ENCODE measurements at places on chromosomes 1 and 21.

DNA sequence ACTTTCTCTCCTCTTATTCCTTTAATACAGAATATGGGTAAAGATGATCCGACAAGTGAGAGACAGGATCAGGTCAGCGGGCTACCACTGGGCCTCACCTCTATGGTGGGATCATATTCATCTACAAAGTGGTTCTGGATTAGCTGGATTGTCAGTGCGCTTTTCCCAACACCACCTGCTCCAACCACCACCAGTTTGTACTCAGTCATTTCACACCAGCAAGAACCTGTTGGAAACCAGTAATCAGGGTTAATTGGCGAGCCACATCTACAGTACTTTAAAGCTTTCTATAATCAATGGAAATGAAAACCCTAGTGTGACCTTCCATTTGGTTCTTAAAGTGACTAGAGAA is 643 bp downstream of the NRAS start:
- no peak for DNase-seq

DNA sequence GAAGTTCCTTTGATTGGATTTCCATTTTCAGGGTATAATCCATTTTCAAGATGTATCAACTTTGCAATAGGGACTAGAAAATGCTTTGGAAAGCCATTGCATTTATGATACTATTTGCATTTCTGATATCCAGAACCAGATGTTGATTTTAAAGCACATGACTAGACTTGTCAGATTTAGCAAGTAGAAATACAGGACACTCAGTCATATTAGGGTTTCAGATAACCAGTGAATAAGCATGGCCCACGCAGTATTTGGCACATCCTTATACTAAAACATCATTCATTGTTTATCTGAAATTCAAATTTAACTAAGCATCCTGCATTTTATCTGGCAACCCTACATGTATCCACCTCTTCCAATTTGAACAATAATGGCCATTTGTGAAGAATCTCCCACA is 113.3 kb upstream of the DPT start:
- no peak for DNase-seq

DNA sequence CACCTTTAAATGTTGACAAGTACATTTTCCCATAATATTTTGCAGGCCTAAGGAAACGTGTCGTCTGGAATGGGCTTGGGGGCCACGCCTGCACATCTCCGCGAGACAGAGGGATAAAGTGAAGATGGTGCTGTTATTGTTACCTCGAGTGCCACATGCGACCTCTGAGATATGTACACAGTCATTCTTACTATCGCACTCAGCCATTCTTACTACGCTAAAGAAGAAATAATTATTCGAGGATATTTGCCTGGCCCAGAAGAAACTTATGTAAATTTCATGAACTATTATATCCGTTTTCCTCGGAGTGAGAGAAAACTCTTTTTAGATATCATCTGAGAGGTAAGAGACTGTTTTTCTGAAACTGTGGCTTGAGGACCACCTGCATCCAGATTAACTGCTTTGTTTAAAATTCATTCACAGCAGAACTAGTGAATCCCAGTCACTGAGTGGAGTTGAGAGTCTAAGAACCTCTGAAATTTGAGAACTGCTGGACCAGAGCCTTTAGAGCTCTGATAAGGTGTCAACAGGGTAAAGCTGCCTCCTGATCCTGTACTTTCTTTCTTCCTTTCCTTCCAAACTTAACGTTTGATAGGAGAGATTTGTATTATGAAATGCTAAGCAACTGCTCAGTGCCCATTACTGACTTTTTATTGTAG is 811 bp downstream of the EXO1 start:
- DNase-seq = no peak

DNA sequence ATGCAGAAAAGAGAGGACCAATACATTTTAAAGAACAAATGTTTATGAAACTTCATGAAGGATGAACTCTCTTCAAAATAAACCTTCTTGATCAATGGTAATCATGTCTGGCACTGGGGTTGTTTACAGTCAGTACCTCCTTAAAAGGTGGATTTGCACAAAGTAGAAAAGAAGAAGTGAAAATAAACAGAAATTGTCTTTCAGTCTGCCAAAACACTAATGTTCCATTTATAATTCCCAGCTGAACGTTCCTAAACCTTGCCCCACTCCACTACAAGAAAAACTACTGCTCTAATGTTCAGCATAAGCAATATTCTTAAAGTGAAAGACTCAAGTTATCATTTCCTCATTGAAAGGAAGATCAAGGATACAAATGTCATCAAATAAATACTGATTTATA is 86.2 kb downstream of the EIF4G3 start:
- DNase-seq = no peak

- no peak for DNase-seq
Observed at GRCh38 chr21:40208206-40208947, 341.1 kb downstream of the PCP4 start.

DNA sequence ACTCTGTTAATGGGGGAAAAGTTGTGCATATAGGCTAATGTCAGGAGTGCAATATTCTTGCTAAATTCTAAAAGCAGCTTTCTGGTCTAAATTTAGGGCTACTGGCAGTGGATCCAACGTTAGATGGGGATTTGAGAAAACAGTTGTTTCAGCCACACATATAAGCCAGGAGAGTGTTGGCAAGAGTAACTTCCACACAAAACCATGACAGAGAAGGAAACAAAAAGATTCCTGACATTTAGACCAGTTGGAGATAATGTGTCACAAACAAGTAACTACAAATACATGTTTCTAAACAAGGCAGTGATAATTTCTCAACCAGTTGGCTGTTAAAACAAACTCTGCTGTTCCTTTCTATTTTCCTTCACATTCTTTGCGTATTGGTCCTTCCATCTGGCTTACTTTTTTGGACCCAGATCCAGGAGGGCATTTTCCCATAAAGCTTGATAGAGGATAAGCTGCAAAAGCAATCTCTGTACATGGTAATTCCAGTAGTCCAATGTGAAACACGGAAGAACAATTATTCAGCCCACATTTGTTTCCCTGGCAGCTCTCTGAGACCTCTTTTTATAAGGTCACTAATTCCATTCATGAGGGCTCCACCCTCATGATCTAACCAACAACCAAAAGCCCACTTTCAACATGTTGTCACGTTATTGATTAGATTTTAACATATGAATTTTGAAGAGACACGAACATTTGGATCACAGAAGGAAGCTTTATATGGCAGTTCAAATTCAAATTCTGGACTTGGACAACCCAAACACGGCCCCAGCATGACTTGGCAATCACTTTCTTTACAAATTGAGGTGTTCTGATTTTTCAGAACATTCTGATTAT is 1888.6 kb downstream of the MRPL39 start:
- DNase-seq = no peak

GRCh38 chr1:54442185-54442584 is 36.0 kb upstream of the SSBP3 start:
- no peak for DNase-seq

DNA sequence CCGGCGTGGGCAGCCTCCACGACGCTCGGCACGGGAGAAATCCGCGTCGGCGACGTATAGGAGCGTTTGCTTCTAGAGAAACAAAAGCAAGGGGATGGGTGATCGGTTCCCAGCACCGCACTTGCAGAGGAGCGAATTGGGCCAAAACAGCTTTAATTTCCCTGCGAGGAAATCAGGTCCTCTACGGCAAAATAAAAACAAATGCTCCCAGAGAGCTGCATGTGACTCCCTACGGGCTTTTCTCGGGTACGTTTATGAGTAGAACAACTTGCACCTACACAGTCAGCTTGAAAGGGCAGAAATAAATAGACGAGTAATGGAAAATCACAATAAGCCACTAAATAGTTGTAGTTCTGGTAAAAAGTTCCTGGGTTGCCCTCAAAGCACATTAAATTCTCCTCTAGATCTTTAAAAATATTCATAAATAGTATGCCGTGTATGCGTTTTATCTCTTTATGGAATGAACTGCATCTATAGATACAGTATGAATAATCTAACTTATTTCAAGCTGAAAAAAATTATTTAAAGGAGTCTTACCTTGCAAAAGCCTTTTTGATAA is 1.2 kb downstream of the NHLH2 start:
- no peak for DNase-seq

- DNase-seq = no peak
Observed at GRCh38 chr1:112063781-112064728, 74.6 kb upstream of the KCND3 start.

DNA sequence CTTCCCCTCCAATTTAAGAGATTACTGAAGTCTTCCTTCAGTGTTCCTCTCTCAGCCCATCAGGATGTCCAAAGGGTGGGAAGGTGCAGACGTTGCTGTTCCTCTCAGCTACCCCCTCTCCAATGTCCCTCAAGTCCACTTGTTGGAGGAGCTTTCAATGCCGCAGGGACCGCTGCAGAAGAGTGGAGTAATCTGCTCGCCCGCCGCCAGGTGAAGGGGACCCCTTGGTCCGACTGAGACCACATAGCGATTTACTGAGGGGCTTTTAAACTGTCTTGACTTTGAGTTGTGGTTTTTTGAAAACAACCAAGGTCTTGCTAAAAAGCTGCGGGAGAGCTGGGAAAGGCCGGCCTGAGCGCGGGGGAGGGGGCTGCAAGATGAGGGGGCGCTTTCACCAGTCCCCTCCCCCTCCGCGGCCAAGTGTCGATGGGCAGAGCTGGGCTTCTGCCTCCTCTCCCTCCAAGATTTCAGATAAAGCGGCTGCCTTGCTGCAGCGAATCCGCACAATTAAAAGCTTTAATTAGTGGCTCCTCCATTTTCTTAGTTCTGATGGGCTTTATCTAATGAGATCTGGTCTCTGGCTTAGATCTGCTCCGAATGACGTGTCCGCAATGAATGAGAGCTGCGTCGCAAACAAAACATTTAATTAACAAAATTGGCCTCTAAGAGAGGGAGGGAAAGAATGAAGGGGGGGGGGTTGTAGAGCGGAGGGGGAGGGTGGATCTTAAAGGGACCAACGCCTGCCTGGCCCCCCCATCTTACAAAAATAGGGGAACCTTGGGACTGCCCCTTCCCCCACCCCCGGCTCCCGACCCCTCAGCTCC is 5.9 kb downstream of the LMO4 start:
- no peak for DNase-seq

DNA sequence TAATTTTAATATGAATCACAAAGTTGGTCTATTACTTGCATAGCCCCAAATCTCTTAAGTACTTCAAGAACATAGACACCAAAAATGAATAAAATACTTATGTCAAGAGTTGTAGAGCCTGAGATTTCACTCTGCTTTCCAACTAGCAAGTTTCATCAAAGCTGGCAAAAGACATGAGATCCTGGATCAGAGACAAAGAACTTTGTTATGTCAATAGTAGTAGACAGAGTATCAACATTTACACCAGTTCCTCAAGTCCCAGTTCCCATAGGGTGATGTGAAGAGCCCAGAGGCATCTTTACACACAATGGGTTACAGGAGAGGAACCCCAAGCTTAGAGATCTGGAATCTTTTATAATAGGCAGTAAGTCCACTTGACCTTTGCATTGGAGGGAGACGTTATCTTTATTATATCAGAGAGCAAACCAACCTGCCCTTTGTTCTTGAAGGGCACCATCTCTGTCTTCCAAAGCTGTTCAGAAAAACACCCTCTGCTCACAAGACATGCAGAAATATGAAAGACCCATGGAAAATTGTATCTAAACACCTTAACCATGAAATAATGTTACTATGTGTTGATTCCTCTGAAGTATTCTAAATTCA is 174.4 kb upstream of the GALNT2 start:
- no peak for DNase-seq

DNA sequence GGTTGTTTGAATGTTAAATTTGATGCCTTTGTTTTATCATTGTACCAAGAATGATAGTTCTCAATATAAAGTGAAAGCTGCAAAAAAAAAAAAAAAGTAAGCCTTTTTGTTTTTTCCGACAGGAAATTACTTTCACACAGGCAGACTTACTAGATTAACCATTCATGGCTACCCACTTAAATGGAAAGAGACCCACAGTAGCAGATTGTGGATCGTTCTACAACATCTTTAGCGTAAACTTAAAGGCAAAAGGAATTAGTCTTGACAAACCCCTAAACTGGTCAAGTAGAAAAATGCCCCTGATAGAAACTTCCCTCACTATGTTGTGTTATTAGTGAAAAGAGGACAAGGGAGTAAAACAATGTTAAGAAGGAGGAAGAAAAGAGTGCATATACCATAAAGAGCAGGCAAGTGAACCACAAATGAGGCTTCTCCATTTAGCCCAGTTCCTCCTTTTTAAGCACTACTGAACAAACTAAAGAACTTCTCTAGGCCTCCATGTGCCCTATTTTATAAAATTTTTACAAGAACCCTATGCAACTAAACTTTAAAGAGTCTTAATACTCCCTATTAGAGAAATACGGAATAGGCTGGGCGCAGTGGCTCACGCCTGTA is 1560.3 kb downstream of the MRPL39 start:
- DNase-seq = no peak

DNA sequence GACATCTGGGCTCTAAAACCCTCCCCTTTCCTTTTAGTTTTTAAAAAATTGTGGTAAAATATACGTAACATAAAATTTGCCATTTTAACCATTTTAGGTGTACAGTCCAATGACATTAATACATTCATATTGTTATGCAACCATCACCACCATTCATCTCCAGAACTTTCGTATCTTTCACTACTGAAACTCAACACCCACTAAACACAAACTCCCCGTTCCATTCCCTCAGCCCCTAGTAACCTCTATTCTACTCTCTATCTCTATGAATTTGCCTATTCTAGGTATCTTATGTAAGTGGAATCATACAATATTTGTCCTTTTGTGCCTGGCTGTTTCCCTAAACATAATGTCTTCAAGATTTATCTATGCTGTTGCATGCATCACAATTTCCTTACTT is 19.4 kb upstream of the TTC4 start:
- no peak for DNase-seq

All from right atrium auricular region (tissue), 2 donors.